ENCODE measurements at places on chromosomes 11 and 22.

DNA sequence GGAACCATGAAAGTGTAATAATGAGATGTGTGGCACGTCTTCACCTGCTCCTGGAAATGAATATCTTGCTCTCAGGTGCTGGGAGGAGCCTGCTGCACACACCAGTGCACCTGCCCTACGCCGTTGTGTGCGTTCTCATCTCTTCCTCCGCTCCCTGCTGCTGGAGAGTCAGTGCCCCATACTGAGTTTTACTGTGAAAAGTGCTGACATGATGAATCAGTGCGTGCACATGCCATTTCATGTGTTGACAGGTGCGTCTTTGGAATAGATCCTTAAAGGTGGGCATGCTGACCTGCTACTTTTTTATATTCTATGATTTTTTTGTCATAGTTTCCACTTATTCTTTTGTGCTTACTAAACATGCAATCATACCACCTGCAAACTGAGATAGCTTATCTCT lies 1015.8 kb downstream of the BRD1 start:
- no peak for DNase-seq

DNA sequence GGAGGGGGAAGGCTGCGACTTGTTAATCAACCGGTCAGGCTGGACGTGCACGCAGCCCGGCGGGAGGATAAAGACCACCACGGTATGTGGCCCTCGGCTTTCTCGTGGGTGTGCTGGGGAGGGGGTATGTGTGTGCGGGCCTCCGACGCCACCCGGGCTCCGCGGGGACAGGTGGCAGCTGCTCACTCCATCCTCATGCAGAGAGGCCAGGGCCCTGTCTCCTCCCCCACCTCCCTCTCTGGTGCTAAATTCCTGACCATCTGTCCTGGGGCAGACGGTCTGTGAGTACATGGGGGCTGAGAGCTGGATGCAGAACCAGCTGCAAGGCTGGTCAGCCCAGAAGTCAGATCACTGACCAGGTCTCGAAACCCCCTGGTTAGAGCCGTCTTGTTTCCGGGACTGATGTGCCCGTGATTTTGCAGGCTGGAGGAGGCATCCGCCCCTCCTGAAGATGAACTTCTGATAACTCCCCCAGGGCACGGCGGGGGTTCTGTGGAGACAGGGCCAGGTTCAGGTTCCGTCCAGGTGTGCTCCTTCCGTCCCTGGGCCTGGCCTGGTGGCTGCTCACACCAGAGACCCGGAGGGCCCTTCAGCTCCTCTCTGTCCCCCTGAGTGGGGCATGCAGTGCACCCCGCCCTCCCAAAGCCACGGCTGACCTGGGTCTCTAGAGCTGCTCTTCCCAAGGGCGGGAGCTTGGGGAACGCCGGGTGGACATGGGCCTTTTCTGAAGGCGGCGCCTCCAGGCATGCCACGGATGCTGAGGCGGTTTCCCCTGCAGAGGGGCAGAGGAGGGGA lies 1119.7 kb downstream of the BRD1 start:
- DNase-seq: no peak

DNA sequence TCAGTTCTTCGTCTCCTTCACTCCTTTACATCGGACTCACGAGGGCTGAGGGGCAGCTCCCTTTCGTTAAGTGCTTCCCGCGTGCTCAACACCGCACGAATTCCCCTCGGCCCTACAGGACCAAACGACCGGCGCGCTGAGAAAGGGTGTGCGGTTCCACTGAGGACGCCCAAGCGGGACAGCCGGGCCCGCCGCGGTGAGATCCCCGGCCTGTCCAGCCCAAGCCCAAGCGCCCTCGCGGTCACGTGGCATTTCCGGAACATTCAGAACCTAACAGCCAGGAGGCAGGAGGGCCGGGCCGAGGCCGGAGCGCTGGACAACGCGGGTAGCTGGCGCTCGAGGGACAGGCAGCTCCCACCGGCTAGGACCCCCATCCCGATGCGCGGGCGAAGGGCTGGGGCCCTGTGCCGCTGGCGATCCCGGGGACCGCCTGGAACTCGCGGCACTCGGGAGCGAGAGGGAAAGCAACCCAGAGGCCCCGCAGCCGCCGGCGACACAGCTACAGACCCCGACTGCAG lies 737 bp upstream of the STIP1 start:
- DNase-seq: no peak

DNA sequence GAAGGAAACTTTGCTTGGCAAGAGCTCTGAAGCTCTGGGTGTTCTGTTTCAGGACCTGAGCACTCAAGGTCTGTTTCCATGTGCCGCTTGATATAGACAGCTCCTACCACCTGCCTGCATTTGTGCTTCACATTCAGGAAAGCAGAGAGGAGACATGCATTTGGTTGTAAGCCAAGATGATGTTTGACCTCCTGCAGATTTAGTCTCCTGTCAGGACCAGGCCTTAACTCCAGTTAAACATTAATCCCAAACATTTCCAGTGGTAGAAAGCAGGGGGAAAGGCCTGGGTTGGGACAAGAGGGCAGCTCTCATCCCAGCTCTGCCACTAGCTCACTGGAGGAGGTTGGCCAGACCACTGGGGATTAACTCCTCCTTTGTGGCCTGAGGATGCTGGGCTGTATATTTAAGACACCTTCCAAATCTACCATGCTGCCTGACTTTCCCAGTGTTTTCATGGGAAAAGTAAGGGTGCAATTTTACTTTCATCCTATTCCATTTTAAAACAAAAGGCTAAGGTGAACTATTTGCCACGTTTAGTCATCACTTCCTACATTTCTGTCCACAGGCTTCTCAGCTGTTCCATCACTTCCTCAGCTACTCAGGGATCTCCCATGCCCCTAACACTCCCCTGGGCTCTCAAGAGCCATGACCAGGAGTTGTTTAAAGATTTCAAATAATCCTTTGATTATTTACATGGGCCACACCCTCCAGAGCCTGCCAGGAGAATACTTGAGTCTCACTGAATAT lies 80.9 kb downstream of the INSC start:
- DNase-seq: no peak

DNA sequence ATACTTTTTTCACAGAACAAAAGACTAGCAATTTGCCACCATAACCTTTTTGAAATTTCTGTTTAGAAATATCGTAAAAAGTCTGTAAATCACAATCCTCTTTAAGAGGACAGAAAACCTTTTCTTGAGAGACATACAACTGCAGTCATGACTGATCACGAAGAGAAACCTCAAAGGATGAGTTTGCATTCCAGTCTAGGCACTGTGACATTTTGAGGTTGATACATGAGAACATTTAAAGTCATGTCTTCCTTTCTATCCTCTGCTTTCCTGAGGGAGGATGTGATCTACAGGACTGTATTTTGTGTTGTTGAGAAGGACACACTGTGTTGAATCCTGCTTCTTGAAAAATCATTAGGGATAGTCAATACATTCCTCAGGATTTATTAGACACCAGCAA lies 476.7 kb upstream of the CCDC179 start:
- no peak for DNase-seq

GRCh38 chr11:125253795-125254525 lies 89.4 kb downstream of the PKNOX2 start:
- no peak for DNase-seq

DNA sequence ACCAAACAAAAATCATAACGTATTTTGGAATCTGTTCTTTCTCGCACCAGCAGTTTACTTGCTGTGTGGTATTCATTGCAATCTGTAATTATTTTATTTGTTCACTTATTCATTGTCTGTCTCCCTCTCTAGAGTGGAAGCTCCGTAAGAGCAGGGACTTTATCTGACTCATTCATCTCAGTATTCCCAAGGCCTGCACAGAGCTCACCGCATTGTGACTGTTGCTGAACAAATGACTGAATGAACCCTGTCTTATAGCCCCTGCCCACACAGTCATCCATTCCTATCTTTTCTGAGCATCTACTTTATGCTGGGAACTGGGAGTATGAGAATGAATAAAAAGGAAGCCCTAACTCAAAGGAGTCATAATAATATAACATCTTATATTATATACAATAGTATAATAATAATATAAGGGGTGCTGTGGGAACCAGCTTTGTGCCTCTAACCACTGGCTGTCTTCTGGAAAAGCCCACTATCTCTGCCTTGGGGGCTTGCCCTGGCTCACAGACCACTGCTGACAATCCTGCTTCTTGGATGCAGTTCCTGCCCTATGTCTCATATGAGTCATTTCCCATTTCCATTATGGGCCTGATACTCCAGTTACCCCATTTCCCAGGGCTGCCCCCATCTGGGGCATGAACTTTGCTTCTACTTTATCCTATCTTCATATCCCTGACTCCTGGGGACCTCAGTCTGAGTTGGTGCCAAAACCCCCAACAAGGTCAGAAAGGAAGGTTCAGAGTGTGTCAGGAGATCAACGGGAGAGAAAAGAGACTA lies 11.0 kb downstream of the XRRA1 start:
- DNase-seq: no peak

- DNase-seq: no peak
Measured at GRCh38 chr11:79950172-79950571, 509.3 kb upstream of the TENM4 start.

DNA sequence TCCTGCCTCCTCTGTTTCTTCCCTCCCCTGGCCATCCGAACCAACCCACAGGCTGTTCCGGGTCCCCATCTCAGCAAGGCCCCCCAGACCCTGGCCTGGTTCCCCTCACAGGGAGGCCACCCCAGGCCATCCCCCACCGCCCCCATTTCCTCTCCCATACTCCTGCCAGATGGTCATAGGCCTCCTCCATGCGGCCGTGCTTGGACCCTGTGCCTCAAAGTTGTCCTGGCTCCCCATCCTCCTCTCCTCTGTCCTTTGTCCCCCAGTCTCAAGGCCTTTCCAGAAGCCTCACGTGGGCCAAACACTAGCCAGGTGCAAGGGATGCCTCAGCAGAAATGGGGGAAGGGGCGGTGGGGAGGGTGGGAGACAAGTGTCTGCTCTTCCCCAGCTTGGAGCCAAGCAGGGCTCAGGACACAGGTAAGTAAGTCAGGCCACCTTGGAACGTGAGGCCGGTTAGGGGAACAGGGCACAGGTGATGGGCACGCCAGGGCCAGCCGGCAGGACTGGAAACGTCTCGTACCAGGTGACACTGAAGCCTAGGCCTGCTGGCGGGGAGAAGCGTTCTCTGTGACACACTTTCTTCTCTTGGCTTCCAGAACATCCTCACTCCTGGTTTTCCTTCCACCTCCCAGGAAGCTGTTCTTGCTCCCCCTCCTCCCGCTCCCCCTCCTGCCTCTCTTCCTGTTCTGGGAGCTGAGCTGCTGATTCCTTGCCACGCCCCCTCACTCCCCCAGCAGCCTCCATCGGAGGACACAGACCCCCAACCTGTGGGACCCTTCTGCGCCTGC lies 31.5 kb upstream of the SLC22A12 start:
- DNase-seq: no peak

DNA sequence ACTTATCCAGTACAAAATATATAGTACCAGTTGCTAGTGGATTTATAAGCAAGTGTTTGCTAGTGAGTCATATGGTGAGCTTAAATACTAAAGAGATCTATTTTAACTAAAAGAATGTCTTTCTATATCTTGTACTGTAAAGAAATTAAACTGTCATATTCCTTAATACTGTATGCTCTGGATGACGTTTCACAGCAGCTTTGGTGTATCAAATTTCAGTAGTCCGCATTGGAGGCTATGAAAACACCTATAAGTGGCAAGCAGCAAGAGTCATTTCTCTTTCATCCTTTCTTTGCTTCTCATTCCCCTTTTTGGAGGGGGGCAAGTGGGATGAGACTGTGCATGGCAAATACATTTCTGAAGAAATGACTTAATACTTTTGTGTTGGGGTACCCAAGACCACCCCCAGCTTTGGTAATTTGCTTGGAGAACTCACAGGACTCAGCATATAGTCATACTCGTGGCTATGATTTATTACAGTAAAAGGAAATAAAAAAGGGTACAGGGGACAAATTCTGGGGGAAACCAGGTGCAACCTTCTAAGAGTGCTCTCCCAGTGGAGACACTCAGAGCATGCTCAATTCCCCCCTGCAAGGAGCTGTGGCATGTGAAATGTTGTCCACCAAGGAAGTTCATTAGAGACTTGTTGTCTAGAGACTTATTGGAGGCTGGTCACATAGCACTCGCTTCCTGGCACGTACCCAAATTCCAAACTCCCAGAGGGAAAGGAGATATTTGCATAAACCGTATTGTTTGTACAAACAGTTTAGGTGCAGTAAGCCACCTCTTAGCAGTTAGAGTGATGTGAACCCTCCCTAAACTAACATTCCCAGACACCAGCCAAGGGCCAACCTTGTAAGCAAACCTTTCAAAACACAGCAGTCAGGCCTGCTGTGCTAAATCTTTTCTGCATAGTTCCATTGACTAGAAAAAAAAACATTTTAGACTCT lies 210.8 kb downstream of the PGR start:
- no peak for DNase-seq

DNA sequence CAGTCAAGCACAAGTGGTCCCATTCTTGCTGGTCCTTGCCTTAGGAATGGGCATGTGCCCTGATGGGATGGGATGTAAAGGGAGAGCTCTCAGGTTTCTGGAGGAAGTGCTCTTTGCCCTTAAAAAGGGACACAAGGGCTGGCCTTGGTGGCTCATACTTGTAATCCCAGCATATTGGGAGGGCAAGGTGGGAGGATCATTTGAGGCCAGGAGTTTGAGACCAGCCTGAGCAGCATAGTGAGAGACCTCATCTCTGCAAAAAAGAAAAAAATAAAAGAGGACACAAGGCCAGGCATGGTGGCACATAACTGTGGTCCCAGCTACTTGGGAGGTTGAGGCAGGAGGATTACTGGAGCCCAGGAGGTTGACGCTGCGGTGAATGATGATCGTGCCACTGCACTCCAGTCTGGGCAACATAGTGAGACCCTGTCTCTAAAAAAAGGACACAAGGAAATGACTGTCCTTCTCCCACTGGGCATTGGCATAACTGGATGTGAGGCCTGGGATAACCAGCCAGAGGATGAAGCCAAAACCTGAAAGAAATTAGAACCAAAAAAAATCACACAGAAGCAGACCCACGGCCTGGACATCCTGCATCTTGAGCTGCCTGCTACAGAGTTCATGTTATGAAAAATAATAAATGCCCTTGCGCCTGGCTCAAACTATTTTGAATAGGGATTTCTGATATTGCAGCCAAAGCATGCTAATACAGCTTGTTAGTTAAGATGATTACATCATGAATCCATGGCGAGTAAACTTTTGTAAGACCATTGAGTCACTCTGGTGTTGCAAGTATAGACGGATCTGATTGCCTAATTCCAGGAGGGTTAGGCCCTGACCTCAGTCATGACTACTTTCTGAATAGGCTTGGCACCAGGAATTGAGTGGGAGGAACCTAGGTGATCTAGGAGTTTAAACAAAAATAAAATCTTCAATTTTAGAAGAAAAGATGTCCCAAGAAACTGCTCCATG lies 12.9 kb upstream of the CRKL start:
- no peak for DNase-seq

GRCh38 chr22:42371099-42371498 lies 61.1 kb downstream of the NFAM1 start:
- DNase-seq: no peak

- DNase-seq: no peak
Measured at GRCh38 chr11:18791969-18792628, 501 bp upstream of the PTPN5 start.

Data from stimulated activated naive CD8-positive, alpha-beta T cell treated with anti-CD3 and anti-CD28 coated beads, Interleukin-15, amount 100 ng/mL, for 72 hours (primary cell).